LNCaP clone FGC (cell line): ENCODE measurements at places on chromosomes 12 and 14.

GRCh38 chr12:62582065-62582366 lies 115.4 kb downstream of the MON2 start:
- no peak for DNase-seq

- DNase-seq = peak; percentile 8
Observed at GRCh38 chr12:78146365-78146772, 315.7 kb downstream of the NAV3 start.

DNA sequence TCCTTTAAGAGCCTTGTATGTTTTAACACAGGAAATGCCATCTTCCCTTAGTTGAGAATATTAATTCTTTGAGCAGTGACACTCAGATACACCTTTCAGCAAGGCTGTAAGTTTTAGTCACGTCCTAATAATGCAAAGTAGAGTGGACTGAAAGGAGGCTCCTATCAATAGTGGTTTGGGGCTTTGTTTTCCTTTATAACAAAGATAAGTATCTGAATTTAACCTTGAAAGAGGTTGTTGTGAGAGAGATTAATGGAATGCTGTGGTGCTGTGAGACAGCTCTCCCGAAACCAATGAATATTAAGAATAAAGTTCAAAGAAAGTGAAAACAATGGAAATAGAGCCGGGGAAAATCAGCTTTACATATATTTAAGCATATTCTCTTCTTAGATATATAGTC lies 259.6 kb downstream of the ERC1 start:
- DNase-seq = no peak

- no peak for DNase-seq
Observed at GRCh38 chr12:91722072-91722471, 423.6 kb downstream of the BTG1 start.

- no peak for DNase-seq
Observed at GRCh38 chr12:112275207-112275606, 107.0 kb downstream of the HECTD4 start.

- DNase-seq = no peak
Observed at GRCh38 chr12:112413855-112414625, 4.6 kb upstream of the RPL6 start.

DNA sequence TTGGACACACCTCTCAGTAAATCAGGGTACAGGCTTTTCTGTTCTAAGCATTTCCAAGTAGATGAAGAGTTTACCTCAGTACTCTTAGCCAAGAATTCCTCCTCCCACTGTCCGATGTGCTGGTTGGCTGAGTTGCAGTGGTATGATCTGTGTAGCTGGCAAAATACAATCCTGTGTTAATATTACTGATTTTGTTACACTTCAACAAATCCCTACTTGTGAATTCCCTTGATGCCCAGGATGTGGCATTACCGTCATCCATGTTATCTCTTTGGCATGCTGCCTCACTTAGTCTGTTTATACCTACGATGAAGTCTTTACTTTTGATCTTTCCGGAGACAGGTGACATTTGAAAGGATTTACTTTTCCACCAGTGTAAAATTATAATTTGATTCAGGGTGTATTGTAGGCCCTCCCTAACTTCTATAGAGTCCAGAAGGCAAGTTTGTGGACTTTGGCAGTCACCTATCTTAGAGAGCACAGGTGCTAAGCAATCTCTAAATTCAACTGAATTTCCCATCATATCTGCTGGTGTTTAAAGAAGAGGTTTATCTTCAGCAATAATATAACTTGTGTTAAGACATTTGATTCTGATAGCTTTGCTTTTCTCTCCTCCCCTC lies 10.1 kb downstream of the CCDC196 start:
- DNase-seq = no peak

- no peak for DNase-seq
Observed at GRCh38 chr12:56205445-56205844, 16.2 kb upstream of the SMARCC2 start.

DNA sequence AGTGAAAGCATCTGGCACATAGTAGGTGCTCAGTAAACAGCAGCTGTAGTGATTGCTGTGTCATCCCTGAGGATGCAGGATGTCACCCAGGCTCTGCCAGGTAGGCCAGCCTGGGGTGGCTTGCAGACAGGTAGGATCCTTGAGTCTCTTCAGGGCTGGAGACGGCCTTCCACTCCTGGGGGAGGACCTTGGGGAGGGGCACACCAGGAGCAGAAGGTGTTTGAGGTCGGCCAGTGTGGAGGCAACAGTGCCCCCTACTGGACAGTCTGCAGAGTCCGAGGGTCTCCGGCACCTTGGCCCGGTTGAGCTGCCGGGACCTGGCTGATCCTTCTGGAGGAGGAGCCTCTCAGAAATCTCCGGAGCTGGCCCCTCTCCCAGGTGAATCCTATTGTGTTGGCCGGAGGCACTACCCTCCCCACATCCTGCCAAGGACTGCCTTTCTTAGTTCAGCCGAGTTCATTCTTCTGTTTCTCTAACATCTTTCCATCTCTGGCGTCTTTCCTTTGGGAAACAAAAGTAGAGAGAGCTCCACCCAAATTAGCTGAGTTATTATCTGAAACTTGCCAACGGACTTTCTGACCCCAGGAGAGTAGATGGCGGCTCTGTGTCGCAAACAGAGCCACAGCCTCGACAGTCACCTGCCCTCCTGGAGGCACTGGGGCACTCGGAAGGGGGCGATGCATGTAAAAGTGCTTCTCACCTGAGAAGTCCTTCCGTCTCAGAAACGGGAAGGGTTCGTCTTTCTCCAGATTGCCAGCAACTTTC lies 41.8 kb upstream of the CLMN start:
- peak; percentile 21 for DNase-seq

GRCh38 chr12:46244273-46244915 lies 24.4 kb downstream of the SLC38A1 start:
- no peak for DNase-seq

- DNase-seq = no peak
Observed at GRCh38 chr14:93306812-93307211, 26.0 kb downstream of the BTBD7 start.

GRCh38 chr12:55142669-55143565 lies 16.7 kb downstream of the OR9K2 start:
- DNase-seq = peak; percentile 14

DNA sequence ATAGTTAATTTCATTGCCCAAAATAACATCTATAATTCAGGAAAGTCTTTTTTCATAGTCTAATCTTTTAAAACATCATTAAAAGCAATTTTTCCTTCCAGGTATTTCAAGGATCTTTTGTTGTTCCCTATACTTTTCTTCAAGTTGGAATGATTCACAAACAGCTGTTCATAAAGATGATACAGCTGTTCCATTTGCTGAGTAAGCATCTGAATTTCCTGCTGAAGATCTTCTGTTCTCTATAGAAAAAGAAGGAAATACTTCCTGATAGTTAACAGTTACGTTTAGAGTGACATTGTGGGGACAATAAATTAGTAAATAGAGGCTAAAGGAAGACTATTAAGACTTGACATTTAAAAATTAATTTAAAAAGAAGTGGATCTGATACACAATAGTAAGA lies 30.3 kb upstream of the ESR2 start:
- no peak for DNase-seq

DNA sequence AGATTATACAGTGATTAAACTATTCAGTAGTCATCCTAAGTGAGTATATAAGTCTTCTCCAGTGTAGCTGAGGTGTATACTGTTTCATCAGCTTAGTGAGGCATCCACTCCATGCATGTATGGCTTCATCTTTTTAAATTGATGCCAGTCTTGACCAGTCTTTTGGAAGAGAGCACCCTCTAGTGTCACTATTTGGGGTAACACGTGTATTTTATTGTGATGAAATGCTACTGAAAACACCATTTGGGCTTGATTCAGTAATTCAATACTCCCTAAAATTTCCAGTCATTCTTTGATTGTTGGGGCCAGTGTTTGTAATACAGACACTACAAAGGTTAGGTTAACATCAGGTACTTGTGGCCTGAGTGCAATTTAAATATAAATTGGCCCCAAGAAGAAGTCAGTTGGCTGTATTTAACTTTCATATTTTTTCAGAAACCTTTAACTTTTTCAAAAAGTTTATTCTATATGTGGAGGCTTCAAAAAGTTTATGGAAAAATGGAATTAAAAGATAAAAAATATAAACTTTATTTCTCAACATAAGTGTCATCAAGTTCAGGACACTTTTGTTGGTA lies 35.3 kb downstream of the MIPOL1 start:
- no peak for DNase-seq

GRCh38 chr14:53531156-53531555 lies 378.0 kb upstream of the DDHD1 start:
- no peak for DNase-seq

GRCh38 chr12:124175704-124176103 lies 119.2 kb upstream of the RFLNA start:
- no peak for DNase-seq

DNA sequence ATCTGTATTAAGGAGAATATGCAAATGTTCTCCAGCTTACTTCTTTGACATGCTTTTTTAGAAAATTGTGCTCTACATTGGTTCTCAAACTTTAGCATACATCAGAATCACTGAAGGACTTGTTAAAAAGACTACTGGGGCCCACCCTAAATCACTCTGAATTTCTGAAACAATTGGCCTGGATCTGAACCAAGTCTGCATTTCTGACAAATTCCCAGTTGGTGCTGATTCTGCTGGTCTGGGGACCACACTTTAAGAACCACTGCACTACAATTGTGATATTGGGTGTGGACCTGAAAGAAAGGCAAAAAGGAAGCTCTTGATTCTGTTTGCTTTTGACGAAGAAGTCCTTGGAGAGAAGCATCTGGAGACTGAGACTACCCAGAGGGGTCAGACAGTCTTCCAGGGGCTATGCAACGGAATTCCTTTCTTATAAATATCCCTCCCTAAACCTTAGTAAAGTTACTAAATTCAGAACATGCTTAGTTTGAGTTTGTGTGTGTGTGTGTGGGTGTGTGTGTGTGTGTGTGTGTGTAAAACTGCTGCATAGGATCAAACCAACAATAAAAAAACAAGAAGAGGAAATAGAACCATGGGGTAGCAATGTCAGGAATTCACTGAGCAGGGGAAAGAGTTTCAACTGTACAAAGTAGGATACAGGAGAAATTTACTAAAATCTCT lies 36.8 kb downstream of the EAPP start:
- no peak for DNase-seq

GRCh38 chr14:63759456-63759855 lies 31.6 kb upstream of the SGPP1 start:
- no peak for DNase-seq

GRCh38 chr12:68102163-68102562 lies 57.4 kb downstream of the IFNG start:
- no peak for DNase-seq

GRCh38 chr14:56413721-56414120 lies 165.9 kb upstream of the TMEM260 start:
- no peak for DNase-seq

GRCh38 chr14:69012256-69012953 lies 33.3 kb upstream of the ACTN1 start:
- no peak for DNase-seq

DNA sequence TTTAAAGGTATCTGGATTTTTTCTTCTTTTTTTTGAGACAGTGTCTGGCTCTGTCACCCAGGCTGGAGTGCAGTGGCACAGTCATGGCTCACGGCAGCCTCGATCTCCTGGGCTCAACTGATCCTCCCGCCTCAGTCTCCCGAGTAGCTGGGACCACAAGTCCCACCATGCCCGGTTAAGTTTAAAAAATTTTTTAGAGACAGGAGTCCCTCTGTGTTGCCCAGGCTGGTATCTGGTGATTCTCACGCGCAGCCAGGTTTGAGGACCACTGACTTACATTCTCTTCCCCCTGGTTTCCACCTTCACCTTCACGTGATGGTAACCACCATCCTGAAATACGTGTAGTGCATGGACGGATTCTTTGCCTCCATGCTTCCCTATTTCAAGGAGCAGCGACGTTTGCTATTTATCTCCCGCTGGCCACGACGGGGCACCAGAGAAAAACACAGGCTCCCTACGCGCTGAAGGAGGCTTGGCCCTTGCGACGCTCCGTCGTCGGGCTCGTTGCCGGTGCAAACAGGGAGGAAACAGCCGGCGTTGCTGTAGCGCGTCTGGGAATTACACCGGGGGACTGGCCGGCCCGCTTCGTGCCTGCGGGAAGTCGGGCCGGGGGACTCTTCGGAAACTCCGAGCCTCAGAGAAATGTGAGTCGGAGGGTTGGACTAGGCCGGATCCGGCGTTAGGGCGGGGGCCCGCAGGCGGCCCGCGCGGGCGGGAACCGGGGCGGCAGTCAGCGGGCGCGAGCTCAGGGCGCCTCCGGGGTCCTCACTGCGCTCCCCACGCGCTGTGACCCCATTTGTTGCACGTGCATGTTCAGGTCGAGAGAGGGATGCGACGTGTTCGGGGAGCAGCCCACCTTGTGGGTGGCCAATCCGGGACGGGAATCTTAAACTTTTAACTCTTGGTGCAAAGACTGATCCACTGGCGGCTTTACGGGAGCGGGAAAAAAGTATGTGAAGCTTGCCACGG lies at the start of gene TCHP:
Gene TCHP, plus strand, starts transcription at position 492 of the 969 bp plus-strand sequence. CDS start 2,753 bp downstream, outside the sequence.
- peak; percentile 76 for DNase-seq

DNA sequence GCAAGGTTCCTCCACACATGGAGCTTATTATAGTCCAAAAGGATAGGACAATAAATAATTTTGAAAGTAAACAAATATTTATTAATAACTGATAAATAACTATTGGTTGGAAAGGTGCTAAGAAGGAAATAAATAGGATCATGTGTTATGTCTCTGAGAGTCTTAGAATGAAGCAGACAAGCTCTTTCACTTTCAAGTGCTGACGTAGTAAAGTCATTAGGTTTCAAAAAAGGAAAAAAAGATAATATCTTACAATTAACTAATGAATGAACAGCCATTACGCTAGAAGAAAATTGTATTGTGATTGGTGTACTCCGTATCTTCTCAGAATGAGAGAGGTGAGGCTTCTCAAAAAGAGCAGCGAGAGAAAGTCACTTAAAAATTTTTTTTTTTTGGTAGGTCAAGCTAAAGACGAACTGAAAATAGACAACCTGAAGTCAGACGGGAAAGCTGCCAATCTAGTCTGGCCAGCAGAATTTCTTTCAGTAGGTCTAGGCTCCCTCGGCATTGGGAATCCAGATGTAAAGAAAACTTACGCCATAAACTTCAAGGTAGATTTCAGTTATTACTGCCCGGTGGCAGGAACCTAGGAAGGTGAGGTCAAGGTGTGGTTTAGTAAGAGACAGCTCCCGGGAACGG lies 583 bp upstream of the LEMD3 start:
- no peak for DNase-seq

DNA sequence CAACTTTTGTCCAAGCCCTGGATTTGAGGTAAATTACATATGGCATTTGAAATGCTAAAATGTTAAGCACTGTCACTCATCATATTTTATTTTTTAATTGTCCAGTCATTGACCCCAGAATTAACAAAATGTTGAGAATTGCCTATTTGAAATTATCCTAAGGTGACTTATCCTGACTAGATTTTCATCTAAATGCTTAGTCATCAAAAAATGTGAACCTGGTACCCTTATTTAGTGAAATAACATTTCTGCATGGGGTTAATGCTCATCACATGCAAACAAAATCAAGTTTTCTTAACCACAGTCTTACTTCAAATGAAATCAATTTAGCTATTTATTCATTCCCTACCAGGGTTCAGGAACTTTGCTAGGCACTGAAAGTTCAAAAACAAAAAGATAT lies 232.0 kb upstream of the DCN start:
- DNase-seq = no peak

GRCh38 chr12:68113644-68114043 lies 45.9 kb downstream of the IFNG start:
- no peak for DNase-seq

GRCh38 chr14:101171650-101172049 lies 268.1 kb upstream of the RTL1 start:
- no peak for DNase-seq

- DNase-seq = no peak
Observed at GRCh38 chr14:80434574-80435321, 223.4 kb upstream of the DIO2 start.

- no peak for DNase-seq
Observed at GRCh38 chr12:116582610-116583009, 23.4 kb downstream of the MAP1LC3B2 start.
